Stimulated activated CD8-positive, alpha-beta memory T cell treated with anti-CD3 and anti-CD28 coated beads, Interleukin-15, amount 100 ng/mL, for 24 hours (primary cell): ENCODE measurements at places on chromosomes 7 and 10.

GRCh38 chr10:119395280-119396007, 147.1 kb downstream of the RGS10 start:
- no peak for DNase-seq

DNA sequence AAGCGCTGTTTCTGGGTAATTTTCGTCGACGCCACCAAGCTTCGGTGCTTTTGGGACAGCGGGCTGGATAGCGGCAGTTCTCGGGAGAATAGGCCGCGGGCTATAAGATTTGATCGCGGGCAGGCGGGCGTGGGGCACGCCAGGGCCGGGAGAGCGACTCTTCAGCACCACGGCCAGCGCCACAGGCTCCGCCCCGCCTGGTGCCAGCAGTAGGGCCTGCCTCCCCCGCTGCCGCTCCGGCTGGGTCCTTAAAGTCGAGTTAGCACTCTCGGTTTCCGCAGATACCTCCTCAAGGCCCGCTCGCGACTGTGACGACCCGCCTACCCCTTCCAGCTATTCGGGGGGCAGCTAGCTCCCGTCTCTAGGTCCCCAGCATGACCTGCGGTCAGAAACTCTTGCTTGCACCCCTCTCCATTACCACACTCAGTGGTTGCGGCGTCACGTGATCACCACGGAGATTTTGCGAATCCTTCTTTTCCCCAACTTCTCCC, 9.4 kb downstream of the NXPH1 start:
- peak; percentile 28 for DNase-seq

GRCh38 chr7:101985903-101986734, 168.7 kb downstream of the CUX1 start:
- no peak for DNase-seq

DNA sequence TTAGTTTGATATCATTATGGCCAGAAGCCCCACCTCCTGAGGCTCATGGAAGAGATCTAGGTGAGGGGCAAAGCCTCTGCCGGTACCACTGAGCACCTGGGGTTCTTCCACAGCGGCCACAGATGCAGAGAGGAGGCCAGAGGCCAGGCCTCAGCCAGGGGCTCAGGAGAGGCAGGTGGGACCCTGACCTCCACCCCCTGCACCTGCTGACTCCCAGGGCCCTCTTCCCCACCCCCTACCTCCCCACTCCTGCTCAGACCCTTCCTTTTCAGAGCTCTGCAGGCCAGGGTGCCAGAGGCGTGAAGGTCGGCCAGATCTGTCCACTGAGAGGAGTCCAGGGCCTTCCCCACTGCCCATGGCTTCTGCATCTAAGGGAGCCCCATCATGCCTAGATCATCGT, 178.7 kb upstream of the PPP2R2D start:
- DNase-seq: no peak

- no peak for DNase-seq
Observed at GRCh38 chr7:143510854-143511592, 33.4 kb downstream of the TAS2R41 start.

- no peak for DNase-seq
Observed at GRCh38 chr10:130806426-130806825, 505.1 kb downstream of the TCERG1L start.

- no peak for DNase-seq
Observed at GRCh38 chr10:129898706-129899268, 65.3 kb downstream of the EBF3 start.

- no peak for DNase-seq
Observed at GRCh38 chr10:7239312-7239985, 171.4 kb downstream of the SFMBT2 start.

GRCh38 chr7:155745737-155746136, 66.5 kb downstream of the SHH start:
- DNase-seq: no peak

- DNase-seq: no peak
Observed at GRCh38 chr10:43594944-43595589, 11.2 kb upstream of the ZNF485 start.

DNA sequence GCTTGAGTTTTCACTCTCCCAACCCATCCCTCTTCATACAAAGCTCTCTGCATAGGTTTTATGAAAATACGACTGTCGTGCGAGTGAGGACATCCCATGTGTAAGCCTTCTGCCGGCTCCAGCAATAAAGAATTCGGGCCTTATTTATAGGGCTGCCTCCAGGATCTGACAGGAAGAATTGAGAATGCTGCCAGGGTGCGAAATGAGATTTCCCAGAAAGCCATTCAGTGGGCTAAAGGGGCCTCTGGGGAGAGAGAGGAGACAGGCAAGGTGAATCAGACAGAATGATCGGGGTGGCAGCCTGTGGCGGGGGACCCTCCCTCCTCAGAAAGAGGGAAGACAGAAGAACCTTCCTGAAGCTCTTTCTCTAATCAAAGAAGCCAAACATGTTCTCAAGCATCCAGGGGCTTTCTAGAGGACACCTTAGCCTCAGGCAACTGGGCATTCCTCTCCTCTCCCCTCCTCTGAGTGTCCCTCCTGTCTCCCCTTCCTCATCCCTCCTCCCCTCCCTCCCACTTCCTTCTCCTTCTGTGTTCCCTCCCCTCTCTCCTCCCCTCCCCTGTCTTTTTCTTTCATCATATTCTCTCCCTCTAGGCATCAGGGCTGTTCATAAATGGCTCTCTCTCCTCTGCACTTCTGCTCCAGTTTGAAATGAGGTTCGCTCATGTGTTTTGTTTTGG, 410.9 kb downstream of the TYW1 start:
- DNase-seq: no peak
